H1 (cell line): ENCODE measurements at places on chromosomes 12 and 14. TPM values are rescaled to one million over a fixed set of nuclear protein-coding genes. Genes with fewer than 3 reads are reported as not detected.

GRCh38 chr12:22014783-22015144 lies 31.3 kb upstream of the CMAS start:
- no peak for DNase-seq

DNA sequence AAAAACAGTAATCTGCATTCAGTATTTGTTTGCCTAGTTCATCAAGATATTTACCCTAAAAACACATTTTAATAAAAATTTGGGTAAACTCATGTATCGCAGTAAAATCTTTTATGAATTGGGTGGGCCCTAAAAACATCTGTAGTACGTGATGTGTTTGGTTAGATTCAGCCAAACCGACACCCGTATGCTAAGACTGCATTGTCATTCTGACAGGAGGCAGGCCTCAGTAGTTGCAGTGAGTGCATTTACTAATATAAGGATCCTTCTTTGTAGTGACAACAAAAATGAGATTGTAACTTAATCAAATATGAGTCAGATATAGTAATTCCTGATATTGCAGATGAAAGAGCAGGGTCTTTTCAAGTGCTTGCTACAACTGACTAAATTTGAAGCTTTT lies 191.8 kb downstream of the SLC16A7 start:
- DNase-seq = no peak

DNA sequence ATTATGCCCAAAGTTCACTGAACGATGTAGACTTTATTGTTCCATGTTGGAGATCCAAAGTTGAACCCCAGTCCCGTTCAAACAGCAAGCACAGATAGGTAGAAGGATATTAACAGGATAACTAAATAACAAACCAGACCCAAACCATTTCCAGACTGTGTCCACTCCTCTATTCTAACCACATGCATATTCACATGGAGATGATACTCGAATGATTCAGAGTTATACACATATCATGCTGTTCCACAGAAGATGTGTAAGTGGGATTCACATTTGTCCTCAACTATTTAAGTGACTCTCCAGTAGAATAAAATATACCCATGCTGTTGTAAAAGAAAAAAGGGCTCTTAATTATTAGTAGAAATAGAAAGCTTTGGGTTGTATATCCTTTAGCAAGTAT lies 185.9 kb downstream of the ITPR2 start:
- no peak for DNase-seq

ACSM4 gene
- polyA plus RNA-seq = not detected in 2 replicates

DNA sequence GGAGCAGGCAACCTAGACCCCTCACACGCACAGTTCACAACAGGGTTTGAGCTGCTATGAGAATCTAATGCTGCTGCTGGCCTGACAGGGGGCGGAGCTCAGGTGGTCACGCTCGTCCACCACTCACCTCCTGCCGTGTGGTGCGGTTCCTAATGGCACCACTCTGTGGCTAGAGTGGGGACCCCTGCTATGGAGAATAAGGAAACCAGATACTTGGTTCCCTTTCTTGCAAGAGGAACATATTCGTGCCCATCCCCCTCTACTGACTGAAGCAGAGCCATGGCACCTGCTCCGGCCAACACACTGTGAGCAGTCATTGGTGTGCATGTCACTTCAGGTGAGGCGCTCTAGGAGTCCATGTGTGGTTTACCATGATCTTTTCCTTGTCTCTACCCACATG lies 30.4 kb upstream of the RIMBP2 start:
- no peak for DNase-seq

IPO8 gene
- 7.2 and 10.2 TPM in 2 replicates for polyA plus RNA-seq

TAS2R14 gene
- 0.67 and 1.1 TPM in 2 replicates for polyA plus RNA-seq

SLC38A4 gene
- 4.4 and 6.7 TPM in 2 replicates for polyA plus RNA-seq

DNA sequence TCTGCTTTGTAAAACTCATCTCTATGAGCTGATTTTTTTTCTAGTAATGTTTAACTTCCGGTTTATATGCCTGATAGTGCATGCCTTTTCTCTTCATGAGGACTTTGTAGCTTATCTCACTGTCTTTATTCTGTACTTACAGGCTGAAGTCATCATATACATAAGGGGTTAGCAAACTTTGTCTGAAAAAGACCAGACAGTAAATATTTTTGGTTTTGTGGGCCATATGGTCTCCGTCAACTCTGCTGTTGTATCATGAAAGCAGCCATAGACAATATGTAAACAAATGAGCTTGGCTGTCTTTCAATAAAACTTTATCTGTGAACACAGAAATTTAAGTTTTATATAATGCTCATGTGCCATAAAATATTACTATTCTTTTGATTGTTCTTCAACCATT lies 172.1 kb downstream of the GXYLT1 start:
- no peak for DNase-seq

FGF23 gene
- 0.35 and 0.53 TPM in 2 replicates for polyA plus RNA-seq

- no peak for DNase-seq
Measured at GRCh38 chr12:49260571-49261363, 4.1 kb upstream of the TUBA1C start.

GRCh38 chr14:102314242-102315011 lies 5.1 kb upstream of the ZNF839 start:
- DNase-seq = peak; percentile 88

NTF3 gene
- polyA plus RNA-seq = 1.4 and 1.5 TPM in 2 replicates

GRCh38 chr12:20339060-20339459 lies 29.3 kb upstream of the PDE3A start:
- DNase-seq = no peak

LYZ gene
- not detected in 2 replicates for polyA plus RNA-seq

- no peak for DNase-seq
Measured at GRCh38 chr12:1517734-1518525, 76.5 kb downstream of the FBXL14 start.

GALNT6 gene
- polyA plus RNA-seq = 5.8 and 11.1 TPM in 2 replicates

B4GALNT3 gene
- 12.5 and 14.9 TPM in 2 replicates for polyA plus RNA-seq

GRCh38 chr14:90275820-90276219 lies 19.5 kb downstream of the PSMC1 start:
- no peak for DNase-seq

ATP6V1D gene
- polyA plus RNA-seq = 19.1 and 45.1 TPM in 2 replicates
